ENCODE measurements at places on chromosomes 12 and 14.

DNA sequence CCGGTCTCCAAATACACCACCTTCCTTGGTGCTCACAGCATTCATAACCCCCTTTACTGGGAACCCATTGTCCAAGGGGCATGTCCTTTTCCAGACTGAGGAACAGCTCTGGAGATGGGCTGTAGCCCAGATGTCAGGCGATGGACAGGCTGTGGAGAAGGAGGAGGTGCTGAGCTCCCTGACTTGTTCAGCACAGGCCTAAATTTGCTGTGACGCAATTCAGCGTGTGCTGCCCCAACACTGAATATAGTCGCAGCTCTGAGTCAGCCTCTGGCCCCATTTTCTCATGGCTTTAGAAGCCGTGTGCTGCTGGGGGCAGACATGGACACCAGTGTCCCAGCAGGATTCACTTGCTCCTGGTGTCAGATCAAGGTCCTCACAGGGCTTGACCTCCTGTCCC, 269.1 kb downstream of the EMP1 start:
- no peak for DNase-seq

GRCh38 chr14:61489512-61489911, 168.1 kb downstream of the PRKCH start:
- DNase-seq, result no peak

GRCh38 chr14:59634617-59635016, 58.0 kb upstream of the CCDC175 start:
- DNase-seq, result no peak

DNA sequence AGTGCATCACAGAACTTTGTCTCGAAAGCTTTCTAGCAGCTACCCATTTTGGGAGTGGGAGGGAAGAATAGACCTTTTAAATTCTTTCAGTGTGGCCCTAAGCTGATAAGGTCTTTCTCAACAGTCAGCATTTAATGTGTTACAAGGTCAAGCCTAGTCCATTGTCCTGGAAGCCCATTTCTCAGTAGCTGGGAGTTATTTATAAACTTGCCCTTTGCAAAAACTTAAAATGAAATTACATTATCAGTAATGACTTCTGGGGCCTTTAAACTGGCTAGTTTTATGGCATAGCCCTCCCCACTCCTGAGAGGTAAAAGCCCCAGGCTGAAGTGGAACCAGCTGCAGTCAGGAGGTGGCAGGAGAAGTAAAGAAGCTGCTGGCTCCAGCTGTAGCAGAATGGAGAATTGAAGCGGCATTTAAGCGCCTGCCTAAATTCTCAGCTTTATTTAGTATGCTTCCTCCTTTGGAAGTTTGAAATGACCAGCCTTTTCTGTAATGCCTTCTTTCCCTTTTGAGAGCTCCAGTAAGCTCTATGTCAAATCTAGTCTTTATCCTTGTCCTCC, 12.4 kb downstream of the COPZ1 start:
- peak; percentile 36 for DNase-seq

- DNase-seq, result no peak
These were observed 848.7 kb downstream of the NRXN3 start for GRCh38 chr14:79018836-79019235.

DNA sequence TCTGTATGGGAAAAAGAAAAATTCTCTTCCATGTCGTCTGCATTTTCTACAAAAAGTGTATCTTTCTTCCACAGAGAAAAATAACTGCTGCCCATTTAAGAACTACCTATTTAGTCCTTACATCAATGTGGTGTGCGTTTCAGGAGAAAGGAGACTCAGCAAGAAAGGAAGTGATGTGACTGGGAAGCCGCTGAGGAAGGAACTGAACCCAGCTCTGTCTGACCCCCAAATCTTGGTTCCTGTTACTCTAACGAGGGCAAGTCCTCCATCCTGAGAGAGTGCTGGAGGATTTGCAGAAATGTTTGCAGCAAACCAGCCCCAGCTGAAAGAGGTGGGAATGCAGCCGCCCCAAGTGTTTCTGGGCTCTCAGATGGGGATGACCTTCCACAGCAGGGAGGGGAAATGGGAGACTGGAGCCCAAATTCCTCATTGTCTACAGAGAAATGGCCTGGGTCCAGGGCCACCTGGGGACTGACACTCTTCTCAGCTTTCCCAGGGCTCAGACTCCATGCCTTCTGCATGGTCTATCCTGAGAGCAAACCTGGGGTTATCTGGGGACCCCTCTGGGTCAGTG, 6.7 kb upstream of the MLEC start:
- DNase-seq, result no peak
